ENCODE measurements at places on chromosomes 7 and 10.

GRCh38 chr7:50474382-50475160, 24.4 kb upstream of the FIGNL1 start:
- DNase-seq: no peak

DNA sequence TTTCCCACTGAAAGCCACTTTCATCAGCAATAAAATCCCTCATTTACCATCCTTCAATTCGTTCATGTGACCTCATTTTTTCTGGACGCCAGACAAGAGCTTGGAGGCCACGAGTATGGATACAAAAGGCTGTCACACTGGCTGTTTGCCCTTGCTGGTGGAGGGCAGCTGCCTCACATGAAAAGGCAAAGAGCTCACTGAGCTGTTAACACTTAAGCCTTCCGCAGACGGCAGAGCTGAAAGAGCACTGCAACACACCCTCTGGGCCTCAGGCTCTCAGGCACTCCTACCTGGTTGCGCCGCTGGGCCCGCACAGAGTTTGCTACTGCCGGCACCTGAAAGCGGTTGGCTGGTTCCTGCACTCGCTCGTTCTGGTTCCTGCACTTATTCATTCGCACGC, 193.5 kb downstream of the CFTR start:
- no peak for DNase-seq

DNA sequence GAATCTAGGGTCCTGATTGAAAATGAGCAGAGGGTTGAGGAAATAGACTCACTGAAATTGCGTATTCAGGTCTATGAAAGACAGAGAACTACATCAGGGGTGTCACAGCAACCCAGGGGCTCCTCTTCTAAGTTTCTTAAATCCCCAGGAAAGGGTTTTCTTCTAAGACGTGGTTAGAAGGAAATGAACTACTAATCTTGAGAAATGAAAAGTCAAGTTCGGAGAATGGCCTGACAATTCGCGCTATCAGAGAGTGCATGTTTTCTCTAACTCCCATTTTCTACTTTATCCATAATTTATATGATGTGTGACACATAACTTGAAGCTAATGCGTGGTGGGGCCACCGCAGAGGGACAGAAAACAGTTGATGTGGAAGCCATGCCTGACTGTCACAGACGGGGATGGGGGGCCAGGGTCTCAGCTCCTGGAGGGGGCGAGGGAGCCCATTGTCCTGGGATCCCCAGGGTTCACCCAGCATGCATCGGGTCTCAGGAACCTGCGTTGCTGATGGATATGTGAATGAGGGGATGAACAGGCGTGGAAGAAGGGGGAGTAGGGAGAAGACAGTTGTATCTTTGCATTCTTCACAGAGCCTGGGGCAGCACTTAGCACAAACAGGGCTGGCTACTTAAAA, 86.3 kb downstream of the PTPRE start:
- DNase-seq: no peak

- no peak for DNase-seq
These were observed 698.9 kb downstream of the PARD3 start for GRCh38 chr10:34116220-34116641.

- no peak for DNase-seq
These were observed 210.6 kb downstream of the TPST1 start for GRCh38 chr7:66415659-66416265.

DNA sequence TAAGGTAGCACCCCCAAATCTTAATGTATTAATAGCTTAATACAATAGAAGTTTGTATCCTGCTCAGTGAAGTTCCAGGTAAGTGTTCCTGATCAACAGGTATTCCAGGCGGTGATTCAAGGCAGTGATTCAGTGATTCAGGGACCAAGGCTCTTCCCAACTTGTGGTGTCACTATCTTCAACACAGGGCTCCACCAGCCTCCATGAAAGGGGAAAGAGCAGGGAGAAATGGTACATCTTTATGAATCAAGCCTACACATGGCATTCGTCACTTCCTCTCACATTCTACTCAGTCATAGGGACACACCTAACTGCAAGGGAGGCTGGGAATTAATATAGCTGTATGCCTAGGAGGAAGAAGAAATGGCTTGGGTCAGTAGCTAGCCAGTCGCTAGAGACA, 5.1 kb downstream of the GOLGA7B start:
- no peak for DNase-seq

- DNase-seq: no peak
These were observed 148.7 kb downstream of the PKD1L1 start for GRCh38 chr7:47799524-47799923.

DNA sequence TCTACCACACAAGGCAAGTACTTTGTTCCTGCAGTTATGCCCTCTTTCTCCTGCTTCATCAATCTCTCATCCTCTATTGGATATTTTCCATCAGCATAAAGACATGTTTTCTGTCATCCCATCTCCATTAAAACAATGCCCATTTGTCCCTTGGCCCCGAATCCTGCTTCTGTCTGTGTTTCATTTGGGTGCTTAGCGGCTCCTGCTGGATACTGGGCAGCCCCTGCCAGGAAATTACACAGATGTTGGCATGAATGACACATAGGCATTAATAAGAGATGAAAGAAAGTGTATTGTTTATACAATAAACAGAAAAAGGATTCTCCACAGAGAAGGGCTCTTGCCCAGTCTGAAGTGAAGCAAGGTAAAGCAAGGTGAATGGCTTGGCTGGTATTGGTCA, 765.3 kb downstream of the REEP3 start:
- DNase-seq: no peak

- DNase-seq: no peak
These were observed 3.2 kb downstream of the PYROXD2 start for GRCh38 chr10:98411768-98412167.

- DNase-seq: no peak
These were observed 223.9 kb upstream of the PPP2R2D start for GRCh38 chr10:131676800-131677421.

DNA sequence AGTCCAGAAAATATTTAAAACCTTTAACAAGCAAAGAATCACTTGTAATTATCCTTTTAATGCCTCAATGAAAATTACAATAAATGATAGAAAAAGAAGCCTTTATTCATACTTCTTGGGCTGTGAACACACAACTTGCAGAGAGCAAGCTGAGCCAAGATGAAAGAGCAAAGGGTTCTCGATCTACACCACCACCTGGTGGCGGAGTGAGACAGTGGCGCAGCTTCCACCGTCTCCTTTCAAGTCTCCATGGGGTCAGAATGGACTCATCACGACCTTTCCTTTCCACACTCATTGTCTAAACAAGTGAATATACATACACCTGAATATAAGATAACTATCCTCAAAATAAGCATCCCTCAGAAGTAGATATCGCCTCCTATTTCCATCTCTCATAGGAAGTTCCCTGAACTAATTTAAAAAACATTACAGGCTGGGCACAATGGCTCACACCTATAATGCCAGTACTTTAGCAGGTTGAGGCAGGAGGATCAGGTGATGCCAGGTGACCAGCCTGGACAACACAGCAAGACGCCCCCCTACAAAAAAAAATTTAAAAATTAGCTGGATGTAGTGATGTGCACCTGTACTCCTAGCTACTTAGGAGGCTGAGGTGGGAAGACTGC, 40.7 kb downstream of the ATE1 start:
- DNase-seq: peak; percentile 2

DNA sequence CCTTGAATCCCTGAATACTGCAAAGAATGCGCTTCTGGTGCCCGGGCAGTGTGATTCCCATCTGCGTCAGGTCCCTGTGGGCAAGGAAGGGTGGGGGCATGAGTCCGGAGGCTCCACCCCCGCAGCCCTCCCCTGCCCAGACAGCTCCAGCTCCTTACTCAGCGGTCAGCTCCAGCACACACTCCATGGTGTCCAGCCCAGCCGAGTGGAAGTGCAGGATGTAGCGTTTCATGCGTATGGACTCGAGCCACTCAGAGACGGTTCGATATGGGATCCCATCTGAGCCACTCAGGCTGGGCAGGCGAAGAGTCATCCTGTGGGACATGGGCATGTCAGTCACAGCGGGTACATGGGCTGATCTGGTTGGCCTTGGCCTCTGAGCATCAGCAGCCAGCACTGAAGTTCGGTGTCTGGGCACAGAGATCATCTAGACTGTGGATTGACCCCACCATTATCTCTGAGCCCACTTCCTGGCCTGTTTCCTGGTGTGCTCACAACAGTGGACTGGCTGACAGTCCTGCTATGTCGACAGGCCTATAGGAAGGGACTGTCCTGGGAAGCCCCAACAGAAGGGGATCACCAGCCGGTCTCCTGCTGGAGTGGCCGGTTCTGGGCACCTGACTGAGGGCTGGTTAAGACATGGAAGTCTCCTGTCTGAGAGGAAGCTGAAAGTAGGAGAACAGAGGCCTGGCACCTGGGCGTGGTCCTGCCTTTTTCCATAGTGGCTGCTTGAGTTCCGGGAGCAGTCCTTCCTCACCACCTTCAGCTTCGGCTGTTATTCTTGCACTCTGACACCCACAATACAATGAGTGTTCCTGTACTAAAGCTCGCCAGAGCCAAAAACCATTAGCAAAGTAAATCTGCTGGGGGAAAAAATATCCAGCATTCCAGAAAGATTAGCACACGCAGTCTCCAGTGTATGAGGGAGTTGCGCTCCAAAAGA, 10.6 kb downstream of the ZYX start:
- no peak for DNase-seq
